ENCODE measurements at places on chromosomes 1 and 21.

DNA sequence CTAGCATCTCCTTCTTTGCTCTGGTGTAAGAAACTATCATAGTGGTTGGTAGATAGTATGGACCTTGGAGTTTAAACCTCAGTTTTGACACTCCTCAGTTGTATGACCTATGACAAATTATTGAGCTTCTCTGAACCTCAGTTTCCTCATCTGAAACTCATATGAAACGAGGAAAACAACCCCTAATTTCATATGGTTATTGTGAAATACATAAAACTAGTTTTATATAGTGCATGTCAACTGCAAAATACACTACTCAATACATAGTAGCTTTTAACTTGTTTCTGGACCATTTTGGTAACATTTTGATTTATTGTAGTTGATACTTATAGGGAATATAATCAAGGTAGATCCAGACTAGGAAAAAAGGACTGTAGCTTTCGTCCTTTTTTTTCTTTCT is 32.9 kb downstream of the CLIC4 start:
- ATAC-seq, result no peak

DNA sequence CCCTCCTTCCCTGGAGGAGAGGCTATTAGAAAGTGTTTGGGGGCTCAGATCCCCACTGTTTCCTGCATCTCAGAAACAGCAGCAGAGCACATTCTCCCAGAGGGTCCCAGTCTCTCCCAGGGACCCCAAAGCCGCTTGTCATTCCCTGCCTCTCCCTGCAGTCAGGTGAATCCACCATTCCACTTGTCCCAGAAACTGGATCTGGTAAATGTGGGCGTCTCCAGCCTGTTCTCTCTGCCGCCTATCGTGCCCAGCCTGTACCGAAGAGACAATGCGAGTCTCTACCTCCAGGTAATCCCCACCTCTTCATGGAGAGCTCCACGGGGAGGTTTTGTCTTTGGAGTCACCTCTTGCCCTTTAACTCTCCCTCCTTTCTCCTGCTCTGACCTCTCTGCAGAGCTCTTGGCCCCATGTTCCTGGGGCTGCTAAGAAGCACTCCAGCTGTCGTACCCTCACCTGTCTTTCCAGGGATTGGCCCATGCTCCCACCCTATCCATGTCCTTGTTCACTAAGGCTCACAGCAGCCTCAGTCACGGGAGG is 26.9 kb downstream of the INAVA start:
- ATAC-seq, result no peak

DNA sequence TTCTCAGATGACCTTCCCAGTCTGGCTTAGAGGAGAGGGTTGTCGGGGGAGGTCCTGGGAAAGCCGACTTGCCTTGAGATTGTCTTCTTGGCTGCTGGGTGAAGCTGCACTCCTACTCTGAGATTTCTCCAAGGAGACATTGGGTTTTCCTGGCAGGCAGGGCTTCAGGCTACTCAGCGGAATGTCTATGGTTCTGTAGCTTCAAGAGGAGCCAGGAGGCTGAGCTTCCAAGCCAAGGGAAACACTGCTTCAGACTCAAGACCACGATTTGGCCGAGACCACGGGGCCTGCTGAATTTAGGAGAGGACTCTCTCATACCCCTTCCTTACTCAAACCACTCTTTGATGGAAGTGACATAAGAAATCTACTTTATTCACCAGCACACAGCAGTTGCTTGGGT is 67.8 kb downstream of the NTMT2 start:
- ATAC-seq, result no peak

DNA sequence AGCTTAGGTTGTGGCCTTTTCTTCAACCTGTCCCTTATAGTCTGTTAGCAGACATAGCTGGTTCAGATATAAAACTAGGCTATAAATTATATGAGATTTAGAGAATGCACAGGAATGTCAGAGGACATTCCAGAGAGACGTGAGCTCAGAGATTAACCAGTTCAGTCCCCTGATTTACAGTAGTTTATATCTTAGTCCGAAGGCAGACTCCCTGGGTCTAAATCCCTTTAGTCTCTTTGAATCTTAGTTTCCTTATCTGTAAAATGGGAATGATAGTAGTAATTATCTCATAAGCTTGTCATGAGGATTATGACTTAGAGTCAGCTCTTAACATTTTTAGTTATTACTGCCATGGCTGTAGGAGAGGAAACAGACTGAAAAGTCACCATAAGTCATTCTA is 45.5 kb upstream of the PLXNA2 start:
- ATAC-seq, result no peak

DNA sequence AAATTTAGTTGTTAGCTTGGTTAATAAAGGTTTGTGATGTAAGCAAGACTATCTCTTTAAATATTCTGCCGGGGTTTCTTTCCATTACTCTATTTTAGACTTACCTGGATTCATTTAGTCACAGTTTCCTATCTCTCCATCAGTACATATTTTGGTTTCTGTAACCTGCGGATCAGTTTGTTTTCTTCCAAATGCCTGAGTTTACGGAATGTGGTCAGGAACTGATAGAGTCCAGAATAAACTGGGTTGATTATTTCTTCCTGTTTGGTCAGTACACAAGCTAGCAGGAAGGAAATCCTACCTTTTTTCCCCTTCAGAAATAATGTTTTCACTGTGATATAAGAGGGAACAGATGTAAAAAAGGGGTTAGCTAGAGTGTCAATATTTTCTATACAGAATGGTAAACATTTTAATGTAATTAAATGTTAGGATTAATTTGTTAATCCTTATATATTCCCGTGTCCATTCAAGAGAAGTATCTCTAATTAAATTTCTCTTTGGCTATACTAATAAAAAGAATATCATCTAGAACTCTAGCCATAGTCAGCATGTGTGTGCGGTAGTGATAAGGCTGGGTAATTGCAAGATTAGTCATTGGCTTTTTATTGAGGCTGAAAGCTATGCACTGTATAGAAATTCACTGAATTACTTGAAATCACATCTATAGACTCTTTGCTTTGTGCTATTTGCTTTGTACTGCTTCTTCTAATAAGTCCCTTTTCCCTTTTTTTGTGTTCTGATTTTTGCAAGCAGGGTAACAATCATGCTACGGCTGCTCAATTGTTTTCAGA is 144.7 kb upstream of the ADGRL4 start:
- ATAC-seq, result no peak

- ATAC-seq, result peak; percentile 53
These were observed 679 bp downstream of the ABL2 start for GRCh38 chr1:179228783-179229213.

- peak; percentile 79 for ATAC-seq
These were observed 106.8 kb downstream of the LMO4 start for GRCh38 chr1:87435484-87435883.

GRCh38 chr1:193705554-193705981 is 519.2 kb upstream of the B3GALT2 start:
- peak; percentile 53 for ATAC-seq

DNA sequence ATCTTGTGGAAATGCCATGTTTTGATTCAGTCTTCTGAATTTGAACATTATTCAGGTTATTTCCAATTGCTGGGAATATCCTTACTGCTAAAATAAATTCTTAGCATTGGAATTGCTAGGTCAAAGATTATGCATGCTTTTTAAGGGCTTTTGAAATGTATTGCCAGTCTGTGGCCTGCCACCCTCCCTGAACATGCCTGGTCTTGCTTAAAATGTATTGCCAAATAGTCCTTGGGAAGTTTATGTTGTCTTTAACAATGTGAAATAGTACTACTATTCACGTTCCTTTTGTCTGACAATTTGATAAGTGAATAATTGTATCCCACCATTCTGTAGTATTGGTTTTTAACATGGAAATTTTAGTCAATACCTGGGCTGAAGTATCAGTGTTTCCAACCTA is 13.6 kb downstream of the TARDBP start:
- ATAC-seq, result no peak

- no peak for ATAC-seq
These were observed 115.4 kb downstream of the TRABD2B start for GRCh38 chr1:47881505-47882442.

- no peak for ATAC-seq
These were observed 20.8 kb upstream of the SLC35F3 start for GRCh38 chr1:233883671-233884070.

DNA sequence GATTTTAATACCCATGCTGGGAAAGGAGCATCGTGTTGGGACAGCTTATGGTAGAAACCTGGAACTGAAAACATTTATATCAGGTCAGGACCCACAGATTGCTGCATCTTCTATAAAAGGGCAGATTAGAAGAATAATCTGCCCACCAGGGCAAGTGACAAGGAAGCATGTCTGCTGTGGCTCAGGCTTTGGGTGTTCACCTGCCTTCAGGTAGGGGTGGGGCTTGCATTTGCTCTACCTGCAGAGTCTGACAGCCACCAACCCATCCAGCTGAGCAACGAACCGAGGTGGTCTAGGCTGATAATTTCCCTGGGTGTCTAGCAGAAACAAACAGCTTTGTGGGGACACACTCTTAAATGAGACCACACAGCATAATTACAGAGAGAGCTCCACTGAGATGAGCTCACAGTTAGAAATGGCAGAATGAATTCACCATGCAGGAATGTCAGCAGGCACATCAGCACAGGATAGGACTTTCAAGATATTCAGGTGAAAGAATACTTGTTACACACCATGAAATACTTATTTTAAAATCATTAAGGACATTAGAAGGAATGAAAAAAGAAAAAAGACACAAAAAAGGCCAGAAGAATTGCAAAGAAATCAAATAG is 36.1 kb upstream of the B3GALT5 start:
- no peak for ATAC-seq

DNA sequence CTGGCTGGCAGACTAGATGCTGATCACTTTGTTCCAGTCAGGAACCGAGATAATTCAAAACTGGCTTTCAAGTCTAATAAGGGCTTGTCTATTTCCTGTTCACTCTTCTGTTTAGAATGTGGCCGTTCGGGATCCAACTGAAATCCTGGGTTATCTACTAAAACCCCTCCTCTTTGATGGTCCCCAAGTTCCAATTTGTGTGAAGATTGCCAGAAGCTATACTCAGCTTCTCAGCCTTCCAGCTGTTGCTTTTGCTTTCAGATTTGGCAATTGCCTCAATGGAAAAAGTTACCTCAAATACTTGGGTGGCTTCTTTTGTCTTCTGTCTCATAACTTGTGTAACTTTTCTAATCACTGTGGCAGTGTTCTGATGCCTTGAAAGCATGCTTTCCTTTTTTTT is 43.7 kb downstream of the BTBD8 start:
- no peak for ATAC-seq

- no peak for ATAC-seq
These were observed 18.0 kb downstream of the TIE1 start for GRCh38 chr1:43318831-43319230.

DNA sequence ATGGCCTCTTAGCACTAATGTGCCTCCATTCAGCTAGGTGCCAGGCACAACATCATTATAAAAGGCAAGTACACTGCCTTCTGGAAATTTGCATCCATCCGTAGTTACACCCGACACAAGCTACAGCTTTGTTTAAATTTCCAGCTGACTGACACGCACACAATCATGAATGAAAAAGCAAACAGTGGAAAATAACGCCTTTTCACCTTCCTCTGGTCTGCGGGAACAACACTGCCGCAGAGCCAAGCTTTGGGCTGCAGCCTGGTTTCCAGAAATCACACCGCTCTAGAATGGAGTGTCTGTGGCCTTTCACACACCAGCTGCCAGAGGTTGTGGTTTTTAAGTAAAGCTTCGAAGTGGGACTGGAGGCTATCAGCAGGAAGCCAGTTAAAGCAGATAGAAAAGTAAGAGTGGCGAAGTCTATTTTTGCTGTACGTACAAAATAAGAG is 142.8 kb upstream of the COA6 start:
- ATAC-seq, result no peak

DNA sequence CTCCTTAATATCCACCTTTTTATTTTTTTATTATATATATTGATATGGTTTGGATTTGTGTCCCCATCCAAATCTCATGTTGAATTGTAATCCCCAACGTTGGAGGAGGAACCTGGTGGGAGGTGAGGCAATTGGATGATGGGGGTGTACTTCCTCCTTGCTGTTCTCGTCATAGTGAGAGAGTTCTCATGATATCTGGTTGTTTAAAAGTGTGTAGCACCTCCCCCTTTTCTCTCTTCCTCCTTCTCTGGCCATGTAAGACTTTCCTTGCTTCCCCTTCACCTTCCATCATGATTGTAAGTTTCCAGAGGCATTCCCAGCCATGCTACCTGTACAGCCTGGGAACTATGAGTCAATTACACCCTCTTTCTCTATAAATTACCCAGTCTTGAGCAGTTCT is 22.7 kb upstream of the CCSAP start:
- no peak for ATAC-seq

DNA sequence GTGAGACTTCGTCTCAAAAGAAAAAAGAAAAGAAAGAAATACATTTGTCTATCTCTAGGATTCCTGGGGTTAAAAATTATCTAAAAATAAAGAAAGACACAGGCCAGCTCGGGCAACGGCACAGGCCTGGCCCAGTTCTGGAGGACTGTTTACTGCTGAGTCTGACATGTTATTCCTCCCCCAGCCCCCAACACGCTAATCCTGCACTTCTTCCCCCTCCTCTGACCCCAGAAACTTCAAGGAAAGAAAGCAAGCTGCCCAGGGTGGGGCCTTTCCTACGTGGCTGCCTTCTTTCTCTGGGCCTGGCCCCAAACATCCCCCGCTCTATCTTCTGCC is 40.0 kb downstream of the ACOT7 start:
- no peak for ATAC-seq

- ATAC-seq, result peak; percentile 12
These were observed 8.0 kb upstream of the AKR1A1 start for GRCh38 chr1:45542591-45542990.

DNA sequence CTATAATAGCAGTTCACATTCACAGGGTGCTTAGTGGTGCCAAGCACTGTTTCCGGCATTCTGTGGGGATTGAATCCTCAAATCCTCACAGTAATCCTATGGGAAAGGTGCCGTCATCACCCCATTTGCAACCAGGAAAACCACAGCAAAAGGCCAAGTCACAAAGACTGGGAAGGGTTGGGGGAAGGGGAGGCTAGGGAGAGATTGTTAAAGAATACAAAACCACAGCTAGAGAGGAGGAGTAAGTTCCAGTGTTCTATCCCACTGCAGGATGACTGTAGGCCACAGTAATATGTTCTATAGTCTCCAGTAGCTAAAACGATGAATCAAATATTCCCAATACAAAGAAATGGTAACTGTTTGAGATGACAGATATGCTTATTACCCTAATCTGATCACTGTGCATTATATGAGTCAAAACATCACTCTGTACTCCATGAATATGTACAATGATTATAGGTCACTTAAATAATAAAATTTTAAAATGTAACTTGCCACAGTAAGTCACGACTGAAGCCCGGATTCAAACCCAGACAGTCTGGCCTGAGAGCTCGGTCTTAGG is 256.8 kb downstream of the TOMM20 start:
- ATAC-seq, result no peak

Measured in esophagus mucosa (tissue), 1 donor.